ENCODE measurements at places on chromosomes 12 and 14. TPM values are rescaled to one million over a fixed set of nuclear protein-coding genes. Genes with fewer than 3 reads are reported as not detected.

DNA sequence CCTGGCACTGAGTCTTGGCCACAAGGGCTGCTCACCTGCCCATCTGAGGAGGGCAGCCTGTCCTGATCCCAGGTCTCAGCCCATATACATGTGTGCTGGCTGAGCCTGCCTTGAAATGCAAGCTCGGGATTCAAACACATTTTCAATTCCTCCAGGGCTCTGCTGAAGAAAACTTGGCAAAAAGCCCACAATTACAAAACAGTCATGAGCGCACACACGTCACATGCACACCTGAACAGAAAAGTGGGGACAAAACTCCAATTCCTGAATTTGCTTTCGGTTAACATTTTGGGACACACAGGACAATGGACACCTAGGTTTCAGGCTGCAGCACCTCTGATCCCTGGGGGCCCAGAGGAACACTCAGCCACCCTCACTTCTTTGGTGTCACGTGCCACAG lies 113.9 kb downstream of the RBM19 start:
- DNase-seq = no peak

DNA sequence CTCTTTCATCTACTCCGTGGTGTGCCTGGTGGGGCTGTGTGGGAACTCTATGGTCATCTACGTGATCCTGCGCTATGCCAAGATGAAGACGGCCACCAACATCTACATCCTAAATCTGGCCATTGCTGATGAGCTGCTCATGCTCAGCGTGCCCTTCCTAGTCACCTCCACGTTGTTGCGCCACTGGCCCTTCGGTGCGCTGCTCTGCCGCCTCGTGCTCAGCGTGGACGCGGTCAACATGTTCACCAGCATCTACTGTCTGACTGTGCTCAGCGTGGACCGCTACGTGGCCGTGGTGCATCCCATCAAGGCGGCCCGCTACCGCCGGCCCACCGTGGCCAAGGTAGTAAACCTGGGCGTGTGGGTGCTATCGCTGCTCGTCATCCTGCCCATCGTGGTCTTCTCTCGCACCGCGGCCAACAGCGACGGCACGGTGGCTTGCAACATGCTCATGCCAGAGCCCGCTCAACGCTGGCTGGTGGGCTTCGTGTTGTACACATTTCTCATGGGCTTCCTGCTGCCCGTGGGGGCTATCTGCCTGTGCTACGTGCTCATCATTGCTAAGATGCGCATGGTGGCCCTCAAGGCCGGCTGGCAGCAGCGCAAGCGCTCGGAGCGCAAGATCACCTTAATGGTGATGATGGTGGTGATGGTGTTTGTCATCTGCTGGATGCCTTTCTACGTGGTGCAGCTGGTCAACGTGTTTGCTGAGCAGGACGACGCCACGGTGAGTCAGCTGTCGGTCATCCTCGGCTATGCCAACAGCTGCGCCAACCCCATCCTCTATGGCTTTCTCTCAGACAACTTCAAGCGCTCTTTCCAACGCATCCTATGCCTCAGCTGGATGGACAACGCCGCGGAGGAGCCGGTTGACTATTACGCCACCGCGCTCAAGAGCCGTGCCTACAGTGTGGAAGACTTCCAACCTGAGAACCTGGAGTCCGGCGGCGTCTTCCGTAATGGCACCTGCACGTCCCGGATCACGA lies 2.2 kb downstream of the SSTR1 start:
- no peak for DNase-seq

GRCh38 chr14:80390906-80391305 lies 179.6 kb upstream of the DIO2 start:
- DNase-seq = no peak

DNA sequence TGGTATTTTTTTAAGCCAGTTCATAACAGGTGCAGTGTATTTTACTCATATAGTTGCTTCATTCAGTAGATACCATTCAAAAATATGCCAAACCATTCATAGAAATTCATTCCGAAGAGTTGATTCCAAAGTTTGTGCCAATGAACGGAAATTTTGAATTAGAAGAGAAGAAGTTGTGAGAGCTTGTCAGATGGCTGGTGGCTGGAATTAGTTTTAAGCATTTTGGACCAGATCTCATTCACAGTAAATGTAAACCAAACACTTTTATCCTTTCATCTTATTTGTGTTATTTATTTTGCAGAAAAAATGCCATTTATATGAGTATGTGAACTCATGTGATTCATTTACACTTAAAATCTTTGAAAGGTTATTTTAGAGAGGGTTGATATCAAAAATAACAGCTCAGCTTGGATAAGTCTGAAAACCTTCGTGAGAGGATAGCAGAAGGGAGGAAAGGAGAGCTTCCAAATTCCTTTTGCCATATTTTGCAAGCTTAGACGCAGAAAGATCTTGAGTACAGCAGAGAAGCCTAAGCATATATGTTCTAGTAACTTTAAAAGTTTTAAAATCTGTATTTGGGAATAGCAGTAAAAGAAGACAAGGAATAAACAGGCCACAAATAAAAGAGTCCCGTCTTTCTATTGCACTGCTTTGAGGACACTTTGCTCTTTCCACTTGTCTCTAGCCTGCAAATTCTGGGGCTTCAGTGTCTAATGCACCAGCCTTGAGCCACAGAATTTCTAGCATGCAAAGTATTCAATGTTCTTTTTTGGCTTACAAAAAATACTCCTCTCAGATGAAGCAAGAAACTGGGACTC lies 253.6 kb upstream of the FLRT2 start:
- DNase-seq = no peak

GRCh38 chr12:107558141-107558815 lies 127.3 kb upstream of the PWP1 start:
- peak; percentile 85 for DNase-seq

DNA sequence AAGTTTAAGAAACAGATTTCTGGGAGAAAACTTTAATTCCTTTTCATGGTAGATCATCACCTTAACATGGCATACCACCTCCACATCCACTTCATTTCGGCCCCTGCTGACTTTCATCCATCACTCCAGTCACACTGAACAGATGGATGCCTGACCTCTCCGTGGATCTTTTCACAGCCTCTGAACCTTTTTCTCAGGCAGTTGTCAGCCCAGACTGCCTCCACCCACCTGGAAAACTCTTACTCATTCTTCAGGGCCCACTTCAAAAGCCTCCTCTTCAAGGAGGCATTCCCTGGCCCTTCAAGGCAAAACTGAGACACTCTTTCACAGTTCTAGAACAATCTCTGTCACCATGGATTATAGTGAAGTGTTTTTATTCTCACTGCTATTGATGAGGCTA lies 52.9 kb downstream of the GXYLT1 start:
- DNase-seq = no peak

DNA sequence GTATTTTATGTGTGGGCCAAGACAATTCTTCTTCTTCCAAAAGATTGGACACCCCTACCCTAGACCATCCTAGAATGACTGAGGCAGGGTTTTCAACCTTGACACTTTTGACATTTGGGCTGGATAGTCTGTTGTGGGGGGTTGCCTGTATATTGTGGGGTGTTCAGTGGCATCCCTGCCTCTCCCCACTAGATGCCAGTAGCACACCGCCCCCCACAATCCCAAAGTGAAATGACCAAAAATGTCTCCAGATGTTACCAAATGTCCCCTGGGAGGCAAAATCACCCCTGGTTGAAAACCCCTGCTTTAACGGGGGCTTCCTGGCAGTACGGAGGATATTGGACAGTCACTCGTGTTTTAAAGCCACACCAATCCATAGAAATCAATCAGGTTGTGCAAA lies 219.6 kb downstream of the PHETA1 start:
- no peak for DNase-seq

- DNase-seq = peak; percentile 88
These were observed 708 bp upstream of the ZBTB42 start for GRCh38 chr14:104800015-104800770.

GRCh38 chr12:52029685-52030084 lies 21.6 kb upstream of the NR4A1 start:
- DNase-seq = peak; percentile 91

- no peak for DNase-seq
These were observed 76.5 kb downstream of the EP400 start for GRCh38 chr12:132026061-132026795.

The GDF11 gene
- 4.8 TPM for total RNA-seq

The MMP14 gene
- total RNA-seq = 88.4 TPM

The ZNF268 gene
- total RNA-seq = 56.9 TPM

The BHLHE41 gene
- total RNA-seq = 32.6 TPM

The OR4K5 gene
- not detected for total RNA-seq

The KRT78 gene
- total RNA-seq = 0.40 TPM

The TEX52 gene
- total RNA-seq = not detected

The KRT79 gene
- not detected for total RNA-seq

The OR6C75 gene
- total RNA-seq = not detected

The TAS2R9 gene
- not detected for total RNA-seq
